ENCODE measurements at places on chromosomes 6 and 20. TPM values are rescaled to one million over a fixed set of nuclear protein-coding genes. Genes with fewer than 3 reads are reported as not detected.

- DNase-seq: no peak
These were observed 386.9 kb upstream of the MAN1A1 start for GRCh38 chr6:119736296-119737021.

The FAM83D gene
- 64.0 TPM for total RNA-seq

- no peak for DNase-seq
These were observed 23.2 kb upstream of the AKIRIN2 start for GRCh38 chr6:87724983-87725811.

DNA sequence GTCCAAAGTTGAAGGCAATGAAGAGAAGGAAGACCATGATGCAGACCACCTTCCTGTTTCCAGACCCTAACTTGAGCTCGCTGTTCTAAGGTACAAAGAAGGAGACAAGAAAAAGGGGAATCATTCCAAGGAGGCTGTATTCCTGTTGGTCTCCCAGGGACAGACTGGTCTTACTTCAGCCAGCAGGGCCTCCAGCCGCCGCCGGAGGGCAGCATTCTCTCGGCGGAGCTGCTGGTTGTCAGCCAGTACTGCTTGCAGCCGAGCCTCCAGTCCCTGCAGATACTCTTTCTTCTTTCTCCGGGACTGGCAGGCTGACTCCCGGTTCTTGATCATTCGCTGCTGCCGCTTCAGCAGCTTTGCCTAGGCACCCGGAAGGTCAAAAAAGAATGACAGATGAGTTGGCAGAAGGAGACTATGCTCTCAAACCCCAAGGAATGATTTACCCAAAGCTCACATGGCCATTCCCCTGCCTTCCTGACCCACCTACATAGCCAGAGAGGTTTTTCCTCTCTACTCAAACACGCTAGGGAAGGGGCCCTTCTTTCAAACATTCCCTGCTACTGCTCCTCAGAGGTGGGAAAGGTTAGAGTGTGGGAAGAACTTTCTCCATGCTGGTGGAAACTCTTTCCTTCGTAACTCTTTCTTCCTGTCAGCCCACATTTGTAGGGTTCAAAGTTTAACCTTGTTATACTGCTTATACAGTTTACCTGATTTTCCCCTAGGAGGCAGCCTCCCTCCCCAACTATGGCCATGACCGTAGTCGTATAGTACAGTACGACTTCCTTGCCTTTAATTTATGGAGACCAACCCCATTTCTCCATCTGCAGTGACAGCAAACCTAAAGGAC lies 9.0 kb downstream of the ATF6B start:
- peak; percentile 84 for DNase-seq

- no peak for DNase-seq
These were observed 69.0 kb downstream of the BTBD9 start for GRCh38 chr6:38570750-38571149.

The IP6K3 gene
- 0.44 TPM for total RNA-seq
